Astrocyte of the cerebellum (primary cell): ENCODE measurements at places on chromosomes 7 and 10.

- DNase-seq = no peak
These were observed 1.9 kb downstream of the EZH2 start for GRCh38 chr7:148882192-148882591.

DNA sequence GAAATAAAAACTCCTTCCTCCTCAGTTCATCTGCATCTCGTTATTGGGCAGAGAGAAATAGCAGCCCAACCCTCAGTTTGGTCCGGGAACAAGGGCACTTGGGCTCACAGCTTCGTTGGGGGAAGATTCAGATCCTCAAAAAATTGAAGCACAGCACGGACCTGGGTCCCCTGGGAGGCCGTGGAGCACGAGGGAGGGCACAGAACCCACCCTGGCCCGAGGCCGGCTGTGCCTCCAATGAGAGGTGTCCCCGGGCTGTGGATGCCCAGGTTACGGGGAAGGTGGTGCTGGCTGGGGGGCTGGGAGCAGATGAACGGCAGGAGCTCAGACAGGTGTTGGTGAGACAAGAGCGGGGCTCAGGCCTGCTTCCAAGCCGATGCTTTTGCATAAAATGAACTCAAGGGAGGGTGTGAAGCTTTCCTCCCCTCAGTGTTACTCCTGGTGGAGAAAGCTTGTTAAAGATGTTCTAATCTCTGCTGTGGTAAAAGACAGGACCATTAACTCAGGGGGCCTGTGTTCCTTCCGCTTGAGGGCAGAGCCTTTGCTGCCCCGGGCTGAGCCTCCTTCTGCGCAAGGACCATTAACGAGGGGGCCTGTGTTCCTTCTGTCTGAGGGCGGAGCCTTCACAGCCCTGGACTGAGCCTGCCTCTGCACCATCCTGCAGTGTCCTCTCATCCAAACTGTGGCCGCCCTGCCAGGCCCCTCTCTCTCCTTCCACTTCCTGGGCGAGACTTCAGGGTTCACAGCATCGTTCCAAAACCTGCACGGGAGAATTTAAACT, 302.2 kb downstream of the ADARB2 start:
- no peak for DNase-seq

DNA sequence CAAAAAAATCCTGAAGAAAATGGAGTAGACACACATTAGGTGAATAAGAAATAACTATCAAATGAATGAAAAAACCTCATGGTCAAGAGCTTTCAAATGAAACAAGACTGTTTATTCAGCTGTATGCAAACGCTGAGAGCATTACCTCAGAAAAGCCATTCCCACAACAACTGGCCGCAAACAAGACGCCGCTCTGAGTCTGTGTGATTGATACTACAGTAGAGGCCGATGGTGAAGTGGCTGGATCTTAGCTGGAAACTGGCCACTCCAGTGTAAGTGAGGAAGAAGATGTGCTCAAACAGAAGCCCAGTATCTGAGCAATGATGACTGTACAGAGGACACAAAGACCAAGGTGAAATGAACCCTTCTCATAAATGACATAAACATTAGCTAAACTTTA, 252.4 kb upstream of the GHITM start:
- DNase-seq = no peak

- no peak for DNase-seq
These were observed 954.7 kb upstream of the GHITM start for GRCh38 chr10:83184641-83185040.

DNA sequence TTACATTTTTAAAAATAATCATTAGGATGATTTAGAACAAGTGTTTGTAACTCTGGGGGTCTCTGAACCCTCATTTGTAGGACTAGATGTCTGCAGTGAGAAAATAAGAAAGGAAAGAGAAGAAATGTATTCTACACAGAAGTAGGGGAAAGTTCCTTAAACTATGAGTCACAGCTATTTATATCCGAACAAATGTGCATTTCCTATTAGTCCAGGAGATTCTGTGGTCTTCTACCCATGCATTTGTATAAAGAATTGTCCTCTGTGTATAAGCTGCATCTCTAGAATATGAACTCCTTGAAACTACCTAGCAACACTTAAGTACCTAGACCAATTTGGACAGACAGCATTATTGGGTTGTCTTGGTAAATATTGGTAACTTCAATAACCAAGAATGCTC, 15.9 kb upstream of the CD36 start:
- DNase-seq = peak; percentile 32

GRCh38 chr10:15515202-15515601, 144.1 kb upstream of the FAM171A1 start:
- no peak for DNase-seq

DNA sequence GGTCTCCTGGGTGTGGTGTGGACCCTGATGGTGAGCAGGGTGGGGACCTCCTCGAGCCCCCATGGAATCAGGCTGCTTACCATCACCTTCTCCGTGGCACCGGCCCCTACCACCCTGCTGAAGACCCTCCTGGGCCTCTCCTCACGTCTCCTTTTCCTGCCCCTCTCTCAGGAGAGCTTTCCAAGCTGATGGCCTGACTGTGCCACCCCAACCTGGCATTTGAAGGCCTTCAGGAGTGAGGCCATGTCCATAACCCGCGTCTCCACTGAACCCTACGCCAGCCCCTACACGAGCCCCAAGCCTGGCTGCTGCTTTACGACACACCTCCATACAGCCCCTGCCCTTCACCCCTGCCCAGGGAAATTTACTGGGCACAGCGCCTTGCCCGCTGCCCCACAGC, 55.4 kb downstream of the ZRANB1 start:
- DNase-seq = no peak

GRCh38 chr7:69358163-69358821, 240.0 kb upstream of the AUTS2 start:
- no peak for DNase-seq

DNA sequence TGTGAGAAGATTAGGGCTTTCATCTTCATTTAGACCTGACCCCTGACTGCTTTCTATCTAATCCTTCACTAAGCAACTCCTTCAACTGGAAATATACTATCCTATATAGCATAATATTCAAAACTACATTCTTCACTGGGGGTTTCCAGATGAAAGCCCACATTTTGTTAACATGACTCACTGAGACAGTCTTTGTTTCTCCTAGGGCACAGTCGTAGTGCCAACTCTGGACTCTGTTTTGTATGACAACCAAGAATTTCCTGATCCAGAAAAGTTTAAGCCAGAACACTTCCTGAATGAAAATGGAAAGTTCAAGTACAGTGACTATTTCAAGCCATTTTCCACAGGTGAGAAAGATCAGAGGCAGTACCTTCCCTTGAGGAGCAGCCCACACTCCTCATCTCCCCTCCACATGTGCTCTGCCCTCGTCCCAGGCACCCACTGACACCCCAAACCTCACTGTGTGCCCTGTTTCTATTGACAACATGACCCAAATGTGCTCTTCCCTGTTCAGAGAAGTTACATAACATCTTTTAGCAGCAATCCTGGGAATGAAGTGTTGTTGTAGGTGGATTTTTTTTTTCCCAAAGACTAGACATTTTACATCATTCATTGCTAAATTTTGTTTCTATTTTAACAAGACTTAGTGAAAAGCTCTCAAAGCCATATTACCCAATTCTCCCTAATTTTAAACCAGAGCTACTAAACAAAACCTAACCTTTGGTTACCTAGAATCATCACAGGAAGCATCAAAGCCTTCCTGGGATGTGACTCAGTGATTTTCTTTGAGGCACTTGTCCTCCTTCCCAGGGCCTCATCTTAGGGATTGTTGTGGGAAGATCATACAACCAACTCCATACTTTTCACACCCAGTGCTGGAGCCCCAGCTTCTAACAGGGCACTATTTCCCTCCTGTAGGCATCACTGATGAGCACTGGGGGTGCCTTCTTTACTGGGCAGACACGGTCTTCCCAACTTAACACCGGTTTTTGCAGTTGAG, 10.7 kb downstream of the CYP2E1 start:
- DNase-seq = no peak

DNA sequence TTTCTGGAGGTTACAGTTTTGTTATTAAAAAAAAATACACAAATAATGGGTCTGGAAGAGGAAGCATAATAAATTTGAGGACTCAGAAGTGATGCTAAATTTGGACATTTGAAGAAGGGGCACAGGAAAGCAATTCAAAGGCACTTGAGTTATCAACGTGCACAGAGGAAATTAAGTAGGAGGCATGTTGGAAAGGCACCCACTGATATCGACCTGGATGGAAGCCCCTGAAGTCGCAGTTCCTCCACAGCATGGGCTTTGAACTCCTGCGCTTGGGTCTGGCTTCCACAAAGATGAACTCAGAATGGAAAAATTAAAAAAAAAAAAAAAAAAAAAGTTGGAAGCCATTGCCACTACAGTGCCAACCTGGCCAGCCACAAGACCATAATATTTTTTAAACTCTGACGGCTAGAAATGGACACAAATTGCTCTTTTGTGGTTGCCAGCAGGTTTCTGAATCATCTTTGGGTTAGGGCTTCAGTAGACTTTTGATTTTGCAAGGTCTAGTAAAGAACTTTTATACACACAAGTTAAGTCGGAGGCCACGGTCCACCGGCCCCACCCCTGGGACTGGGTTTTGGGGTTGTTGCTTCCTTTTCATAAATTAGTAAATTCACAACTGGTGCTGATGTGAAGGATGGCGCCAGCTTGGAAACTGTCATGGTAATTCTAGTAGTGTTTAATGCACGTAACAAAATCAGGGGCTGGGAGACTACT, 21.6 kb downstream of the JCAD start:
- no peak for DNase-seq

GRCh38 chr7:129055861-129056464, 1.1 kb upstream of the TNPO3 start:
- DNase-seq = no peak

DNA sequence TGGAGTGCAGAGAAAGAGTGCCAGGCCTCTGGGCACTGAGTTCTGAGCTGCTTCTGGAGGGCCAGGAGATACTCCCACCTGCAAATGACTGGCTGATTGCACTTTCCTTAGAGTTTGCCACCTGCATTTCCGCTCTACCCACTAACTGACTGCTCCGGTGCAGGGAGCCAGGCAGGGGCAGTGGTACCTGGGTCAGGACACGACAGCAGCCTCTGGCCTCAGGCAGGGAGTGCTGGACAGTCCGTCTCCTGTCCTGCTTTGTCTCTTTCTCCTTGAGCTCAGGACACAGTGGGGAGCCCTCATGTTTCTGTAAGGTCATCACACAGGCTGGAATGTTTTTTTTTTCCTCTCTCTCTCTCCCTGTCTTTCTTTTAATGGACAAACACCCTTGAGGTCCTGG, 252.0 kb downstream of the DPP6 start:
- no peak for DNase-seq

DNA sequence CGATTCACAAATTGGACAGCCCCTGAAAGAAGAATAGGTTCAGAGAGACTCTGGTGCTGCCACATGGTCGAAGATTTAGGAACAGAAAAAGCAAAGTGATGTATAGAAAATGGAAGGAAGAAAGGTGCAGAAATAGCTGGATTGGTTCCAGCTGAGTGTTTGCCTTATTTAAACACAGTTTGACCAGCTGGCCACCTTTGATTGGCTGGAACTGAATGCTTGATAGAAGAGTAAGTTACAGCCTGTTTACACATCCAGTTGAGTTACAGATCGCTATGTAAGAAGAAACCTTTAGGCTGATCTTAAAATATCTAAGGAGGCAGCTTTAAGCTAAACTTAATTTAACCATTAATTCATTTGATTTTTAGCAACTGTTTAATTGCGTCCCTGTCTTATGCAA, 40.3 kb upstream of the KAT6B start:
- DNase-seq = no peak

GRCh38 chr7:123741940-123742339, 6.9 kb downstream of the WASL start:
- DNase-seq = no peak

DNA sequence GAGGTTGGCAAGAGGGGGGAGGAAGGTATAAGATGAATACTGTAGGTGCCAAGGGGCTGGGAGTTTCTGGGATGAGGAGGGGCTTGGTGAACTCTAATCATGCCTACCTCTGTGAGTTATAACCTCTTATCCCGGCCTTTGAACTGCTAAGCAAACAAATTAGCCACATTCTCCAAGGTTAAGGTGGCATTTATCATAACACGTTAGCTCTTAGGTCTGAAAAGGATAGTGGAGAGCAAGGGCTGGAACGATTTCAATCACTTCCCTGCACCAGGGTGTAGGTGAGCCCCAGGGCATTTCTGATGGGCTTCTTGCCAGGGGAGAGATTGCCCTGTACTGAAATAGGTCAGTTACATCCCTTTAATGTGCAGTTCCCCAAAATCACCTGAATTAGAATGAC, 28.6 kb upstream of the DMBT1 start:
- DNase-seq = no peak
